G401 (cell line): ENCODE measurements at places on chromosomes 11 and 22. TPM values are rescaled to one million over a fixed set of nuclear protein-coding genes. Genes with fewer than 3 reads are reported as not detected.

The MYBPC3 gene
- total RNA-seq = 0.37 TPM in 1 of 2 replicates, not detected in the other

The DBX1 gene
- total RNA-seq = not detected in 2 replicates

The DNAJB7 gene
- total RNA-seq = not detected in 2 replicates

The MAPK8IP2 gene
- 28.3 and 39.8 TPM in 2 replicates for total RNA-seq

The ENDOD1 gene
- 0.64 and 1.2 TPM in 2 replicates for total RNA-seq

The TRIM29 gene
- not detected in 2 replicates for total RNA-seq

The C11orf42 gene
- not detected in 2 replicates for total RNA-seq

The GCAT gene
- total RNA-seq = 35.6 and 44.6 TPM in 2 replicates

The OR8D4 gene
- not detected in 2 replicates for total RNA-seq

The MS4A15 gene
- not detected in 2 replicates for total RNA-seq

The MS4A6E gene
- not detected in 2 replicates for total RNA-seq

The NPAT gene
- 5.5 and 7.1 TPM in 2 replicates for total RNA-seq
